Head of caudate nucleus (tissue), 42 donors: ENCODE measurements at places on chromosomes 2 and 18.

DNA sequence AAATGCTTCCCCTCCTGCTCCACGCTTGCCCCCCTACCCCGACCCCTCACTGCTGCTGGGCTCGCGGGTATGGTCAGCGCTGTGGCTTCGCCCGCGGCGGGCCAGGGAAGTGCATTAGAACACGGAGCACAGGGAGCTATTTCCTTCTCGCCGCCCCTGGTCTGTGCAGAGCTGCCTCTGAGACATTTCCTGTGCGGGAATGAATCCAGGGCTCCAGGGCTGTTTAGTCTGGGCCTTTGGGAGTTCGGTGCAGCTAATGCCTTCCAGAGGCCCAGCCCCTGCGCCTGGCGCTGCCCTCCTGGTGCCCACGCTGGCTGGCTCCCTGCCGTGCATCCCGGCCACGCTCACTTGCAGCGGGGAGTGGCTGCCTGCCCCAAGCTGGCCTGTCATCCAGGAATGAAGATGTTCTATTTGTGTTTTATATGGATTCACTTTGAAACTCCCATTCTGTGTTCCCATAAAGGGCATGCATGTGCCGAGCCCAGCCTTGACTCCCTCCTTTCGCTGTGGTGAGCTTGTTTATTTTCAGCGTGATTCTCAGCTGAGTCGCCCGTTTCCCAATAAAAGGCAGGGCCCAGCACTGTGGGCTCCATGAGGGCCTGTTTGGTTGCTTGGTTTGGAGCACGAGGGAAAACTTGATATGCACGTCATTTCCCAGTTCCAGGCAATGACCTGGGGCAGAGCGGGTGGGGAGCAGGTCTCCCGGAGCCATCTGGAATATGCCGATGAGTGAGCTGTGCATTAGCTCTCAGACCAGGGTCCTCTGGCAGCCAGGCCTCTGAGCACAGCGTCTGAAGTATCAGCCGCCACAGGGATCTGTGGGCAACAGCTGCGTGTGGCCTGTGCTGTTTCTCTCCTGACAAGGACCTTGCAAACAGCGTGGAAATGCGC lies 42.7 kb downstream of the SH3RF3 start:
- no peak for DNase-seq

- DNase-seq, result no peak
Observed at GRCh38 chr2:177143444-177143843, 69.2 kb upstream of the HNRNPA3 start.

DNA sequence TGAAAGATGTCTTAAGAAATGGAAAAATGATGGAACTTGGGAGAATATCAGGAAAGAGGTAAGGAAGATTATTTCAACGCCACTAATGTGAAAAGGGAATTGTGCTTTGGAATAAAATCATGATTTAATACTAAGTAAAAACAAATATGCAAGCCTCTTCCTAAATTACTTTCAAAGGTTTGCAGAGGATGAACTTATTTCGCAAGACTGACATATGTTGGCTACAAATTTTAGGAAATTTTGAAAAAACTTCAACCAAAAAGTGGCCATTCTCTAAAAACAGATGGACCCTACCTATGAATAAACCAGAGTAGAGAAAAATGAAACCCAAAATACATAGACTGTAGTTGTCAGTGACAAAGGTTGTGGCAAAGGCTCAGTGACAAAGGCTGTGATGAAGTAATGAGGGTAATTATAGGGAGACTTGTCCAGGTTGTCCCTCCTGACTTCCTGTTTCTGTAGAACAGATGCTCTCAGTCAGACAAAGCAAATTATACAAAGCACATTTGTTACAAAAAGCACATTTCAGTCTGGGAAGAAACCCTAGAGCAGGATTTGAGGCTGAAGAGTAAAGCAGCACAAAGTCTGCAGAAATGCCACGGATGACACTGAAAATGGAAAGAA lies 39.5 kb downstream of the SFT2D3 start:
- DNase-seq, result no peak

GRCh38 chr2:174336501-174337336 lies 2.0 kb downstream of the SP9 start:
- peak; percentile 31 for DNase-seq

DNA sequence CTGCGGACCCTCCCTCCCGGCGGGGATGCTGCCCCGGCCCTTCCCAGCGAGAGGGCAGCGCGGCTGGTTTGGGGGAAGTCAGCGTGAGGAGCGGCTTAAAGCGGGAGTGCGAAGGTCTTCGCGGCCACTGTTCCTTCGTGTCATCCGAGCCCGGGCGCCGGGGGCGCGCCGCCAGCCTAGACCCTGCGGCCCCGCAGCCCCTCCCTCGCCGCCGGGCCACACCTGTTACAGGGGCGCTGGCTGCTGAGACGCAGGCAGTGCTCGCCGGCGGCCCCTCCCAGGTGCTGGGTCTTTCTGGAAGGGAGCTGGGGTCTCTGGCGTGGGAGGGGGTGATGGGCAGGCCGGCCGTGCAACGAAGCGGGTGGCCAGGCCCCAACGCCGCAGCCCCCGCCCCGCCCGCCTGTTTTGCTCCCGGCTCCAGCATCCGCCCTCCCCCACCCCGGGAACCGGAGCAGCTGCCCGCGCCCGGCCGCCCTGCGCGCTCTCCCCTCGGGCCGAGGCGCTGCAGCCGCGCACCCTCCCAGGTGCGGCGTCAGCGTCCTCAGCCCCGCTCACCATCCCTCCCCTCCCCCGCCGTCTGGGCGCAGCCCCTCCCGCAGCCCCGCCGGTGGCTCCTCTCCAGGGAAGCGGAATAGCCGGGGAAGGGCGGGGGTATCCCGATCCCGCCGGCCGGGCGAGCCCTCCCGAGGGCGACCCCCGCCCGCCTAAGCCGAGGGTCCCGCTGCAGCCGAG lies 727 bp downstream of the KIF1A start:
- DNase-seq, result peak; percentile 29

- no peak for DNase-seq
Observed at GRCh38 chr18:42872838-42873237, 242.6 kb downstream of the RIT2 start.

DNA sequence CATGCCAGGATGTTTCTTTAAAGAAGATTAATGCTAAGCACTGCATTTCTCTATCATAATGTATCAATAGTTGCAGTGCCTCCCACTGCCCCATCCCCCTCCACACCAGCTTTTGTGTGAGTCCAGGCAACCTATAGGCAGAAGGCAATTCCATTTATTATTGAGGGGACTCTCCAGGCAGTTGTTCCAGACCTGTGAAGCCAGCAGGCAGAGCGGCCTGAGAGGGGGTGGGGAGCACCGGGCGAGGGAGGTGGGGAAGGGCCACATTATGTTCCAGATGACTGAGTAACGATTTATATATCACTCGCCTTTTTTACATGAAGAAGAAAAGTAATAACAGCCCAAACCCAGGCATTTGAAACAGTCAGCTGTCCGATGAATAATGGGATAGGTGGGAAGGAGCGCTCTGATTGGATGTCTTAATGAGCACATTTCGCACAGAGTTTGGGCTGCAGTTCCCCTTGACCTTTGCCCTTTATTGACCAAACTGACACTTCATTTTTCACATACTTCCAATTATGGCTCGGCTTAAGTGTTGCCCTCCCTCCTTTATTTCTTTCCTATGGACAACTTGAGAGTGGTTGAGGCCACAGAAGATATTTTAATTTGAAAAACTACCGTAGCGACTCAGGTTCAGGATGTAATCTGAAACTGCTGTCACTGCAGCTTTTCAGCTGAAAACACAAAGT lies 34.4 kb downstream of the MEIS1 start:
- no peak for DNase-seq

- DNase-seq, result no peak
Observed at GRCh38 chr2:1069847-1070246, 119.2 kb downstream of the SNTG2 start.

DNA sequence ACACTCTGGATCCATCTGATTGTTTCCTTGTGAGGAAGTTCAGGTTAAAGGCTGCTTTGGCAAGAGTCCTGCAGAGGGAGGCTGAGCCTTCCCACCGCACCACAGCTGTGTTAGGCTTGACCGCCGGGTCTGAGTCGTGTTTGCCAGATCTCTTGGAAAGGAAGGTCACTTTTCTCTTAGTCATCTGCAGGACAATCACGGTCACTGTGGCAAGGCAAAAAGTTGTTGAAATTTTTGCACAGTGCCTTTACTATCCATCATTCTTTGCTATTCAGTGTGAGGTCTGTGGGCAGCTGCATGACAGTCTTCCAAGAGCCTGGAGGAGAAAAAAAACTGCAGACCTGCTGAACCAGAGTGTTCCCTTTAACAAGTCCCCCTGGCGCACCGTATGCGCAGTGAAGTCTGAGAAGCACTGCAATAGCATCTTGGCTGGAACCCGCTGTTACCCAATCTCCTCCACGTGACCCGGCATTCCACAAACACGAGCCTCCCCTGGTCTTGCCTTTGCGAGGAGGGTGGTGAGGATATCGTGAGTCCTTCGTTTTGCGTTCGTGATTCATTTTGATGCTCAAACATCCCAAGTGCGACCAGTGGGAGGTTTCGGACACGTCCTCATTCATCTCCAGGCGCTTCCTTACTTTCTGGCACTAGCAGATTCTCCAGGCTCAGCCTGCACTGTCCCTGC lies 23.0 kb downstream of the BIN1 start:
- DNase-seq, result peak; percentile 64

- DNase-seq, result no peak
Observed at GRCh38 chr18:2258954-2259353, 312.4 kb downstream of the METTL4 start.

DNA sequence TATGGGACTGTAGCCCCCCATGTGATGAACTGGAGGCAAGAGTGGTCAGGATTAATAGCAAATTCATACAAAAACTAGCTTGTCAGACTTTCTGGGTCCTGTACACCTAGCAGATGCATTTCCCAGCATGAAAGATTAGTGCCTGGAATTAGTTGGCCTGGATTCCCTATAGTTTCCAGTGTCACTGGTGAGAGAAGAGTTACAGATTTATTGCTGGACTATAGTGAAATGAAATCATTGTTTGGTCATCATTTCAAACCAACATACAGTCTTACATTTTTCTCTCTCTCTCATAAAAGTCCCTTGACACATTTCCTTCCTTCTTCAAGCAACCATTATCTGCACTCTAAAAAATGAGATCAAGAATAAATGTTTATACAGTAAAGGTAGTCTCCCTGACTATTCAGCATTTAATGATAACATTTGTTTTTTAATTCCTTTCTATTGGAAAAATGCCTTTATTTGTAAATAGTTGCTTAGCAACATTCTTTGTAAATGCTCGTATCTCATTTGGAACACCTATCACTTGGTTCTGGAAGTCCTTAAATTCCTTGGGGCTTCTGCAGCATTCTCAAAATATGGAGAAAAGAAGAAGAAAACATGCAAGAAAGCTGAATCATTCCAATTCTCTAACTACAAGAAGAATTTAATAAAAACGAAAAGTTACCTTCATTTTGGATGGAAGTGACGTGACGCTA lies 144.4 kb downstream of the MREG start:
- DNase-seq, result no peak

DNA sequence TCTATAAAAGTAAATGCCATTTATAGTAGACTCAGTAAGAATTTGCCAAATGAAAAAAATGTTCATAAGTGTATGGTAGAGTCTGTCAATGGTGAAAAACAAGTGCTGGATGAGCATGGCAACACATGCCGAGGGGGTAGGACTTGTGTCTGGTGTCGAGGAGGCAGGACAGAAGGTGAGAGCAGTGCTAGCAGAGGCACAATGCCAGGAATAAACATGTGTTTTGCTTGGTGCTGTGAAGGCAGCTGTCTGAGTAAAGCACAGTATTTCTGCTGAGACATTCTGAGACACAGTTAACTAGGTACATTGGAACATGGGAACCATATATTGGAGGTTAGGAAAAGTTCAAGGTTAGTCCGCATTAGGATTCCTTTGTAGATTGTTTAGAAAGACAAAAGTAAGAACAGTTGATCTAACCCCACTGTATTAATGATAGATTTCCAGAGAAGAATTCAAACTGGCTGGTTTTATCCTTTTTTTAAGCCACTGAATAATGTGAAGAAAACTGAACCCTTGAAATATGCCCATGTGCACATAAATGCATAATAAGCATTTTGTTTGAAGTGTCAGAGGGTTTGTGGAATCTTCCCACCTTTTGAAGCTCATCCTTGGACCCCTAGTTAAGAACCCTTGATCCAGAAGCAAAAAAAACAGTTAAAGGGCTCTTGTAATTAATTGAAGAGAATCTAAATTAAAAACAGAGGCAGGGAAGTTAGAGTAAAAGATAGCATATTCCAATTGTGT lies 7.1 kb downstream of the RBM45 start:
- no peak for DNase-seq

- no peak for DNase-seq
Observed at GRCh38 chr2:24239553-24239952, 64.7 kb downstream of the FAM228A start.

- DNase-seq, result no peak
Observed at GRCh38 chr2:25073025-25073424, 31.1 kb downstream of the EFR3B start.

DNA sequence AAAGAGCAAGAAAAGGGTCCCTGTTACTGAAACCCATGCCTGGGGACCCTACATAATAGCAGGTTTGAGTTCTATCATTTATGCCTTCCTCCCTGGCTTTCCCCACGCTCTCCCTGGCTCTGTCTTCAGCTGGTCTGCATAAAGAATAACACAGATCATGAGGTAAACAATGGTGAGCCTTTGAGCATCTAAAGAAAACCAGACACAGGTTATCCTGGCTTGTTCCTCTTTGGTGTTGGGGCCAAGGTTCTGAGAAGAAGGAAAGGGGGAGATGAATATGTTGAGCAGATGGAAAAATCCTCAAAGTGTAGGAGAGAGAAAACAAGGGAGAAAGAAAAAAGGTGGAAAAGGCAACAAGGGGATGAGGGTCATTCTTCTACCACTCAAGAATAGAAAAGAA lies 127.3 kb downstream of the CABYR start:
- no peak for DNase-seq

DNA sequence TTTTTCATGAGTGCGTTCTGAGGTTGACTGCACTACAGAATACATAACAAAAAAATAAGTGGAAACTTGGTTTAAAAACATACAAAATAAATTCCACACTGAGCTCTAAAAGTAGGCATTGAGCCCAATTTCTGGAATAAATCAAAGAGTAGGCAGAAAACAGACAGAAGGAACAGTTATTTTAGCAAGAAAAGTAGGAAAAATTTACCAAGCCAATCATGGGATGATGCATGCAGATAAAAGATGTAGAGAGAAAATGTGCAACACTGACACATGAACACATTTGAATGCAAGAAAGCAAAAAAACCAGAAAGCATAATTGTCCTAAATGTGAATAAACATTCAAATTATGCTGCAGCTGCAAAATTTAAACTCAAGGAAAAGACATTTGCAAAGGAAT lies 308.3 kb downstream of the DLGAP1 start:
- no peak for DNase-seq

- no peak for DNase-seq
Observed at GRCh38 chr2:50448556-50448955, 583.4 kb downstream of the NRXN1 start.

- DNase-seq, result no peak
Observed at GRCh38 chr2:236307641-236308040, 43.4 kb upstream of the ASB18 start.

- DNase-seq, result no peak
Observed at GRCh38 chr18:9016633-9017166, 85.8 kb upstream of the NDUFV2 start.

- no peak for DNase-seq
Observed at GRCh38 chr2:105090091-105090490, 52.2 kb downstream of the MRPS9 start.

- no peak for DNase-seq
Observed at GRCh38 chr2:96131813-96132745, 6.2 kb downstream of the ASTL start.

- DNase-seq, result no peak
Observed at GRCh38 chr18:68548904-68549870, 165.7 kb downstream of the TMX3 start.
